Stimulated activated CD4-positive, alpha-beta T cell treated with anti-CD3 and anti-CD28 coated beads, TNF-alpha, amount 100 ng/mL, for 24 hours (primary cell): ENCODE measurements at places on chromosomes 7 and 10.

GRCh38 chr7:54014765-54015164 is 527.4 kb upstream of the VSTM2A start:
- no peak for DNase-seq

- no peak for DNase-seq
Observed at GRCh38 chr10:133608855-133609254, 17.7 kb downstream of the FRG2B start.

- DNase-seq, result no peak
Observed at GRCh38 chr7:43328785-43329380, 216.4 kb downstream of the HECW1 start.

GRCh38 chr10:117322260-117322659 is 53.0 kb downstream of the PDZD8 start:
- no peak for DNase-seq

DNA sequence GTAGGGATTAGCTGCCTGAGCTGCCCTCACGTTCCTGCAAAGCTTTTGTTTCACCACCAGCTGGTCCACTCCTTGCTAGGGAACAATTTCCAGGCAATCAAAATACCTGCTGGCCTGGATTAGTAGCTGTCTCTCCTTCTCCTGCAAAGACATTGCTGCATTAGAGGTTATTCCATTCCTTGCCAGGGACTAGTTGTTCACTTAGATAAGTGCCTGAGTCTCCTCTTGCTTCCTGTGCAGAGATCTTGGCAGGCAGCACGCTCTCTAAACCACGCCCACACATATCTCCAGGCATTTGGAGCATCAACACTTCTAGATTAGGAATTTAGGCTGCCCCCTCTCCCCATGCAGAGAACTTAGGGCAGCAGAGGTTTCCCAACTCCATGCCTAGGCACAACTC is 150.4 kb upstream of the SMIM30 start:
- no peak for DNase-seq

GRCh38 chr7:75985518-75986146 is 8.8 kb downstream of the TMEM120A start:
- DNase-seq, result no peak

DNA sequence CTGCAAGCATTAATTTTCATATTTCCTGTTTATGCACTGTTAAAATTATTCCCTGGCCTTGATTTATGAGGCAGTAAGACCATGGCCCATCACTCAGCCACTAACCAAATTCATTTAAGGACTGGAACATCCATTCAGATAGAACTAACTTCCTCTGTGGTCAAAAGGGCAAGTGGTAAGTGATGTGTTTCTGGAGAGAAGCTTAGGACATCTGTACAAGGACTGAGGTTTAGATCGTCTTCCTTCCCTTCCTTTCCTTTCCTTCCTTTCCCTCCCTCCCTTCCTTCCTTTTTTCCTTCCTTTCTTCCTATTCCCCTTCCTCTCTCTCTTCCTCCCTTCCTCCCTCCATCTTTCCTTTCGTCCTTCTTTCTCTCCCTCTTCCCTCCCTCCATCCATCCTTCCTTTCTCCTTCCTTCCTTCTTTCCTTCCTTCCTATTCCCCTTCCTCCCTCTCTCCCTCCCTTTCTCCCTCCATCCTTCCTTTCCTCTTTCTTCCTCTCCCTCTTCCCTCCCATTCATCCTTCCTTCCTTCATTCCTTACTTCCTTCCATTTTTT is 1019.4 kb downstream of the TYW1 start:
- no peak for DNase-seq

DNA sequence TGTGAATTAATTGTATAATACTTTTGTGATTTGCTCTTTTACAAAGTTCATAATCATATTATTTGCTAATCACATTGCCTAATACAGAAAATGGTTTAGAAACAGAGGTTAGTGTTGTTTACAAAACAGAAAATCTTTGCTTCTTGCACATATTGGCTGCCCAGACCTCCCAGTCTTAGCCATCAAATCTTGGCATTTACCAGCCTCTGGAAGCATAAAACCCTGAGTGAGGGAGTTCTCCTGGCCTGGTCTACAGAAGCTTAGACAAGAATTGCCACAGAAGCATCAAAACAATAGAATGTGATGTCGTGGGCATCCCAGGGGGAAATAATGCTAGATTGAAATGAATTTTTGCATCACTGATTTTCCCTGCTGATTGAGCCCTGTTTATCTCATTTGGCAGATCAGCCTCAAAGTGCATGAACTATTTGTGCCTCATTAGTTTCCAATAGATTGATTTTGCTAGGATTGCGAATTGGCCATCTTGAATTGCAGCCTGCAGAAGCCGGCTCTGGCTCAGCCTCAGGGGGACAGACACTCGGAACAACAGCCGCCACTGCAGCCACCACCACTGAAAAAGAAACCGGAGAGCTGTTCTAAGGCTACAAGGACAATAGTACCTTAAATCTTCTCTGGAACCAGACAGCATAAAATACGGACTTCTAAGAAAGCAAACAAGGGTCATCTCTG is 11.1 kb upstream of the SORBS1 start:
- no peak for DNase-seq

GRCh38 chr10:47410862-47411261 is 26.8 kb upstream of the ZNF488 start:
- DNase-seq, result no peak

DNA sequence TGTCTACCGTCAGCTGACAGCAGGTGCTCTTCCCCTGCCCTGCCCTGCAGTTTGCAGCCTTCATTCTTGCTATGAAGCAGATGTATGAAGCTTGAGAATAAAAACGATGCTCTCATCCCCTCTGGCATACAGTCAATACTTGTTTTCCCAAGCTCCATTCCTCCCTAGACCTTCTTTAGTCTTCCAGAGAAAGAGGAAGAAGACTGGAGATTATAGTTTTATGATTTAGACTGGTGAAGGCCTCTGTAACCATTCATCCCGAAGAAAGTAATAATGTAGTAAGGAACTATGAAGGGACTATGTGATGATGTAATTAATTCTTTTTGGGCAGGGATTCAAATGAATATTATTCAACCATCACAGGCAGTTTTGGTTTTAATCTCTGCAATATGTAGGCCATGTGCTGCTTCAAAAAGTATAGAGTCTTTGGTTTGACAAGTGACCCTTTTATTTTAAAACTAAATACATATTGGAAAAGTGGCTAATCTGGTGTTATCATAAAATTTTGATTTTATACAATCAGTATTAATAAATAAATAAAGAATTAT is 242.4 kb upstream of the KIAA1217 start:
- DNase-seq, result no peak

GRCh38 chr10:104957178-104957841 is 316.2 kb downstream of the SORCS3 start:
- DNase-seq, result no peak
